ENCODE measurements at places on chromosomes 3 and 15.
A peak's percentile ranks its signal among the peaks of the same experiment; 100 is the strongest.

- DNase-seq: no peak
These were observed 11.4 kb downstream of the ACTC1 start for GRCh38 chr15:34783991-34784390.

GRCh38 chr3:45182915-45183871 lies 37.0 kb upstream of the CDCP1 start:
- DNase-seq: no peak

- DNase-seq: peak; percentile 73
These were observed 25.0 kb downstream of the CRYGS start for GRCh38 chr3:186519021-186519658.

DNA sequence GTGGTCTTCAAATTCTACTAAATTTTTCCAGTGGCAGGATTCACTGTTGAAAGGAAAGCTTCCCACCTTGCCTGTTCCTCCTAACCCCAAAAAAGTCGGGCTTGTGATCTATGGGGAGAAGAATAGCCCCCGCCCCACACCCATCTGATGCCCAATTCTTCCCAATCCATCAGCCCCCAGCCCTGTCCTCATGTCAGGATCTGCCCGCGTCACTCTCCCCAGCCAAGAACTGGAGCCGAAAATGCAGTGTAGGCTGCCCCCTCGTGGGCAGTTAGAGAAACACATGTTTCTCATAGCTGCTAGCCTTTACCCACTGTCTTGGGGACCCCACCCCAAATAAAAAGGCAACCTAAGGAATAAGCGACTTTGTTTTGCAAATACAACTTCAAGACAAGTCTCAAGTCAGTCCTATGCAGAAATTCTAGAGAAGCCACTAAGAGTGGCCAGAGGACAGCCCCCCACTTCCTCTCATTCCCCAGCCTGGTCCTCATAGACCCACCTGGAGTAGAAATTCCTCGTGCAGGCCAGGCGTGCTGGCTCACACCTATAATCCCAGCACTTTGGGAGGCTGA lies 13.0 kb upstream of the CSK start:
- DNase-seq: peak; percentile 62

GRCh38 chr15:70633991-70634390 lies 129.4 kb downstream of the UACA start:
- no peak for DNase-seq

GRCh38 chr3:70386846-70387245 lies 74.4 kb upstream of the MDFIC2 start:
- no peak for DNase-seq

GRCh38 chr3:189809583-189809982 lies 178.4 kb downstream of the TP63 start:
- DNase-seq: no peak
